ENCODE measurements at places on chromosomes 13 and 19.

DNA sequence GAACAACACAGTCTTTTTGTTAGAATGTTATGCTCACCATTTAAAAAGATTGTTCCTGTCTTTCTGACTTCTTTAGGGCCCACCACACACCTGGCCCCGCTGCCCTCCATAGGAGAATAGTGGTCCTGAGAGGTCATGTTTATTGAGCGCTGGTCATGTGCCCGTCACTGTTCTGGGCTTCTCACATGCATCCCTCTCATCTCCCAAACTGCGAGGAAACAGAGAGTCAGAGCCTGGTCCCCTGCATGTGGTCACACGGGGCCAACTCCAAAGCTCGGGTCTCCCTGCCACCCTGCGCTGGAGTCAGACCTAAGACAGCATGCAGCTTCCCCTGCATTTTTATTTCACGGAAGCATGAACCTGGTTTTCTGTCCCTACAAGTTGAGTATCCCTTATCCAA is 70.4 kb upstream of the GPR183 start:
- no peak for DNase-seq

- DNase-seq: no peak
Measured at GRCh38 chr19:46654621-46655152, 6.3 kb downstream of the DACT3 start.

DNA sequence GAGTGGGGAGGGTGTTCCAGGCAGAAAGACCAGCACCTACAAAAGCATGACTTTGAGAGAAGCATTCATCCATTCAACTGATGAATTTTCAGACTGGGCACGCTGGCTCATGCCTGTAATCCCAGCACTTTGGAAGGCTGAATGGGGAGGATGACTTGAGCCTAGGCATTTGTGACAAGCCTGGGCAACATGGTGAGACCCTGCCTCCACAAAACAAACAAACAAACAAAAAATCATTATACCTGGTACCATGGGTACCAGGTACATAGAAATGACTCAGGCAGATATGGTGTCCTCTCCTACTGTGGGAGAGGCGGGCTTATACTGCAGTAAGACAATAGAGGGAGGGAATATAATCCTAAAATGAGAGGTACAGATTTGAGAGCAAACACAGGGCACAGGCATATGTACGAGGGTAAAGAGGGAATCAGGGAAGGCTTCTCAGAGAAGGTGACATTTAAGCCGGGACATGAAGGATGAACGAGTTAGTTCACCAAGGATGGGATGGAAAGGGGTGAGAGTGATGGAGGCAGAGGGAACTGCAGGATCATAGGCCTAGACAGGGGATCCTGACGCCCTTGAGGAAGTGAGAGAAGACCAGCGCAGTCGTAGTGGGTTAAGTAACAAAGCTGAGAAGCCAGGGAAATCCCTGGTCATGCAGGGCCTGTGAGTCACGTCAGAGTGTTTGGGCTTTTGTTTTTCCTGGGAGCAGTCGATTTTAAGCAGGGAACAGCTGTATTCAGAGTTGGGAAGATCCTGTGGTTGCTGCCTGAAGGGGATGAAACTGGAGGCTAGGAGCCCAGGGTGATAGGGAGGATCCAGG is 2.9 kb downstream of the CYP2S1 start:
- DNase-seq: no peak

DNA sequence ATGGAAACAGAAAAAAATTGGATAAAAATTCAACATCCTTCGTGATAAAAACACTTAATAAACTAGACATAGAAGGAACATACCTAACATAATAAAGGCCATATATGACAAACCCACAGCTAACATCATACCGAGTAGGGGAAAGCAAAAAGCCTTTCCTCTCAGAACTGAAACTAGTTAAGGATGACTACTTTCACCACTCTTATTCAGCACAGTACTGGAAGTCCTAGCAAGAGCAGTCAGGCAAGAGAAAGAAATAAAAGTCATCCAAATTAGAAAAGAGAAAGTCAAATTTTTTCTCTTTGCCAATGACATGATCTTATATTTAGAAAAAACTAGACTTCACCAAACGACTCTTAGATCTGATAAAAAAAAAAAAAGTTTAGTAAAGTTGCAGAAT is 25.8 kb upstream of the SLC7A9 start:
- DNase-seq: no peak

GRCh38 chr19:14809272-14810057 is 25.5 kb downstream of the OR7A5 start:
- no peak for DNase-seq

DNA sequence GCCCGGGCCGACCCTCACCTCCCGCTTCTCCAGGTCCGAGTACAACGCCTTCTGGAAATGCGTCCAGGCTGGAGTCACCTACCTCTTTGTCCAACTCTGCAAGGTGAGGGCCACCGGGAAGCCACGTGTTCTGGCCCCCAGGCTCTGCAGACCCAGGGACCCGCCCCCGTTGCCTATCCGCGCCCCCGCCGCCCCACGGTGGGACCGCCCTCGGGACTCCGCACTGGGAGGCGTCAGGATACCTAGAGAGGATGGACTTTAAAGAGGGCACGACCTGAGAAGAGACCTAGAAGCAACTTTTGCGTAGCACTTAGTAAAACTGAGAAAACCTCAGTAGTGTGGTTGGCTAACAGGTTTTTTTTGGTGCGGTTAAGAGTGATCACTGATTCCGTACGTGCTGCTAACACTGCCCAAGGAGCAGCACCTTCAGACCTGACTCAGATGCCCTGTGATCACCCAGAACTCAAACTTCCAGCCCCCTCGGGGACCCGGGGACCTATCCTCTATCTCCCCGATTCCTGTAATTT is 492 bp downstream of the TMEM147 start:
- peak; percentile 7 for DNase-seq

DNA sequence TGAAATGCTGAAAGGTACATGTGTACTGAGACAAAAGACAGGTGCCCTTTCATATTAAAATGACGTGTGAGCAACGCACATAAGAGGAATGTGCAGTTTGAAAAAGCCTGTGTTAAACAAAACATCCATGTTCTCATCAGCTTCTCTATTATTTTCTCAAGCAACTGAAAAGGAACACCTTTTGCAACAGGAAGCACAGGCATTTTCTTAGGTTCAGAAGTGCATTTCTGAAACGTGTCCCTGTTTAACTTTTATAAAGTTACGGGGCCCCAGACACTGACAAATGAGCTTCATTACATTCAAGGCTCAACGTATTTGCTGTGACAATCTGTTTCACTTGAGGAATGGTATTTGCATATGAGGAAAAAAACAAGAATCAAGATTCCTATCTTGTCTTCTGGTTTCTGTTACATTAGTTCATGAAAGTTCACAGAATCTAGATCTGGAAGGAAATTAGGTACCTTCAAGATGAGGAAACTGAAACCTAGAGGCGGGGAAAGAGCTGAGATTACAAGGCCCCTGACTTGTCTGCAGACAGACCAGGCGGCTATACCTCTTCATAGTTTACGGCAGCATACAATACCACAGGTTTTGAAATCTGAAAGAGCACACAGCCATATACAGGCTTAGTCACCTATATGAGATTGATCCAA is 431.7 kb downstream of the KLF12 start:
- DNase-seq: peak; percentile 21

GRCh38 chr19:18456974-18457373 is 19.0 kb upstream of the ISYNA1 start:
- DNase-seq: no peak

DNA sequence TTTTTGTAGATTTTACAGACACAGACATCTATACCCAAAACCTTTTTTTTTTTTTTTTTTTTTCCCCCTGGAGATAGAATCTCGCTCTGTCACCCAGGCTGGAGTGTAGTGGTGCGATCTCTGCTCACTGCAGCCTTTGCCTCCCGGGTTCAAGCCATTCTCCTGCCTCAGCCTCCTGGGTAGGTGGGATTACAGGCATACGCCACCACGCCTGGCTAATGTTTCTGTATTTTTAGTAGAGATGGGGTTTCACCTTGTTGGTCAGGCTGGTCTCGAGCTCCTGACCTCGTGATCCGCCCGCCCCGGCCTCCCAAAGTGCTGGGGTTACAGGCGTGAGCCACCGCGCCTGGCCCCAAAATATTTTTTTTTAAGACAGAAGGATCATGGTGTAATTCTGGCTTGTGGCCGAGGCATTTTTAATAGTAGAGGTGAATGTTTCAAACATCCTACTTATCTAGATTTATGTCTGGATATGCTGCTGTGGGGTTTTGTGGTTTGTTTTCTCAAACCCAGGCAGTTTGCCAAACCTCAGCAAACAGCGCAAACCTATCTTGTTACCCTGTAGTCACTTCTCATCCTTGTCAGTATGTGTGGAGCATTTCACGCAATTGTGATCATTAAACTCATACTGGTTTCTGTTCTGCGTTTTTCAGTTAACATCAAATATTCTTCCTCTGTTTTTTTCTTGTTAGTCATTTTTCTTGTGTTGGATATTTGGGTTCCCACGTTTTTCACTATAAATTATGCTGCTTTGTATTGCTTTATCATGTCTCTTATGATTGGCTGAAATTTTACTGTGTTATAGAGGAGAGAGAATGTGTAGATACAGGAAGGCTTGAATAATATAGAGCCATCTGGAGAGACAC is 36.2 kb upstream of the GARRE1 start:
- DNase-seq: peak; percentile 53

- DNase-seq: no peak
Measured at GRCh38 chr13:109271555-109272541, 514.5 kb downstream of the IRS2 start.

- DNase-seq: no peak
Measured at GRCh38 chr13:99990126-99990977, 8.8 kb downstream of the ZIC2 start.

DNA sequence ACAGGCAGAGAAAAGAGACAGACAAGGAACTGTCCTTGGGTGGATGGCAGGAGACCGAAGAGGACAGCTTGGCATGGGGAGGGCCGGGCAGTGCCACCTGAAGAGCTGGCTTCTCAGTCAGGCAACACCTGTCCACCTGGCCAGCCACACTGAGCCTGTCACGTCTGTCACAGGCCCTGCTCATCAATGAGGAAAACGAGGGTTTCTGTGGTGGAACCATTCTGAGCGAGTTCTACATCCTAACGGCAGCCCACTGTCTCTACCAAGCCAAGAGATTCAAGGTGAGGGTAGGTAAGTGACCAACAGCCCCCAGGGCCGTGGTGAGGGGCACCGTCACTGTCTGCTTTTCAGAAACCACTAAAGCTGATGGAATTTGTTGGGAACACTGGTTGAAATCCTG is 11.2 kb upstream of the PROZ start:
- DNase-seq: no peak

GRCh38 chr13:25752957-25753551 is 298.8 kb downstream of the SHISA2 start:
- DNase-seq: no peak

DNA sequence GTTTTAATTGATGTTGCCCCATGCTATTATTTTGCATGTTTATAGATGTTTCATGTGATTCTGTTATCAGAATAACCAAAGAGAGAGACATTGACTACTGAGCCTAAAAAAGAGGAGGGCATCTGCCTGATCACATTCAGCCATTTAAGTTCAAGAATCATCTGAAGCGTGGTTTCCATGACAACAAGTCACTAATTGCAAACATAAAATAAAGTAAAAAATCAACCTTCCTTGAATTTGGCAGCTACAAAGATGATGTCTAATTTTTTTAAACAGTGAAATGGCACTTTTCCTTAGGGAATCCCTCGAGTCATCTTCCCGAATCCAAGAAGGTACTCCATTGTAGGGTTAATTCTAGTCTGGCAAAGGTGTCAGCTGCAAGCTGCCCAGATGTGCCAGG is 884.2 kb downstream of the DIAPH3 start:
- no peak for DNase-seq

GRCh38 chr13:25727250-25727649 is 324.6 kb downstream of the SHISA2 start:
- no peak for DNase-seq

GRCh38 chr13:22112956-22113745 is 442.3 kb downstream of the FGF9 start:
- no peak for DNase-seq

- DNase-seq: no peak
Measured at GRCh38 chr13:95456815-95457214, 95.7 kb upstream of the CLDN10 start.

DNA sequence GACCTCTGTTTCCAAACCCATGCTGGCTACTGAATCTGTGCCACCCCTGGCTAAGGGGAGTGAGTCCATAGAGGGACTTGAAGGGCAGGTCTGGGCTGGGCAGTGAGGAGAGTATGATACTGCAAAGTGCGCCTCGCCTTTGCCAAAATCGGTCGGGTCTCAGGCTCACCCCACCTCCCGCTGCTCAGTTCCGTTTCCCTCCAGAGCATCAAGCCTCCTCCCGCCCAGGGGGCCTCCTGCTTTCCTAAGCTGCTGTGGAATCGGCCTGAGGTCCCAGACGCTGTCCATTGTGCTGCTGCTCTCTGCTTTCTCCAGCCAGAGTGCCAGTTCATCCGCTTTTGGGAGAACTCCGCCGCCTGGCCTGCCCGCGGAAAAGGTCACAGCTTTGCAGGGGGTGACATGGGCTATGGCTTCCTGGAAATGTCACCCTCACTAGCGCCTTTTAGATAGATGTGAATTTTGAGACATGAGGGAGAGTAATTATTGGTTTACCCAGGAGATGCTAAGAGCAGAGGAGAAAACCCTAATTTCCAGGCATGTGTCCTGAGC is 1418.4 kb downstream of the UQCRFS1 start:
- DNase-seq: no peak

Data from stimulated activated CD8-positive, alpha-beta memory T cell treated with anti-CD3 and anti-CD28 coated beads, Interleukin-12 subunit alpha, Interleukin-12 subunit beta, amount 100 ng/mL, for 1 hour (primary cell).